ENCODE measurements at places on chromosomes 2 and 18.

DNA sequence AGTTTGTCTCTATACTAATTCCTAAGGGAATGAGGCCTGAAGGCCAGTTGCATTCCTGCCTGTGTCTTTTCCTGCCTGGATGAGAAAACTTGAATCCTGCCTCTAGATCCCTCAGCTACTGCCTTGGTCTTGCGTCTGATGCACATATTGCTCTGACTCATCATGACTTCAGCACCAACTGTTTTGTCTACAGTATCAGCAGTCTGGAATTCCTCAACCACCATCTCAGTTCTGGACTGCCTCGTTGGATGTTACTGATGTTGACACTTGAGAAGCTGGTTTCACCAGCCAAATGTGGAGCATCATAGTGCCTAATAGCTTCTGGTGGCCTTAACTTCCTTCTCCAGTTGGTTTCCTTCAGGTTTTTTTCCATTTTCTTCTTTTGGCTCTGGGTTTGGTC, 211.0 kb downstream of the CTNNA2 start:
- DNase-seq = no peak

- no peak for DNase-seq
Measured at GRCh38 chr2:43020990-43021669, 205.3 kb downstream of the ZFP36L2 start.

DNA sequence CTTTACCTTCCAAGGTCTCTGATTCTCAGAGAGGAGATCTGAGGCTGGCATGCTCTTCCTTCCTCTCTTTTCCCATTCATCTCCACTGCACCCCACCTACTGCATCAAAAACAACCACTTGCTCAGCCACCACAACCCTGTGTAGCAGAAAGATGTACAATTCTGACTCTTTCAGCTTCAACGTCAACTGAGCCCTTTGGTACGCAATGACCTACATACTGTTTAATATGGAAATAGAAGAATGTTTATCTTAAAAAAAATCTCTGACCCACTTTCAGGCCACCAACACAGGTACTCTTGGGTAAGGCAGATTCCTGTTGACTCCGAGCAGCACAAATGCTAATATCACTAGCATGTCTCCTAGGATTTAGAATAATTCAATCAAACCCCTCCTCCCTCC, 76.2 kb upstream of the AFF3 start:
- DNase-seq = no peak

DNA sequence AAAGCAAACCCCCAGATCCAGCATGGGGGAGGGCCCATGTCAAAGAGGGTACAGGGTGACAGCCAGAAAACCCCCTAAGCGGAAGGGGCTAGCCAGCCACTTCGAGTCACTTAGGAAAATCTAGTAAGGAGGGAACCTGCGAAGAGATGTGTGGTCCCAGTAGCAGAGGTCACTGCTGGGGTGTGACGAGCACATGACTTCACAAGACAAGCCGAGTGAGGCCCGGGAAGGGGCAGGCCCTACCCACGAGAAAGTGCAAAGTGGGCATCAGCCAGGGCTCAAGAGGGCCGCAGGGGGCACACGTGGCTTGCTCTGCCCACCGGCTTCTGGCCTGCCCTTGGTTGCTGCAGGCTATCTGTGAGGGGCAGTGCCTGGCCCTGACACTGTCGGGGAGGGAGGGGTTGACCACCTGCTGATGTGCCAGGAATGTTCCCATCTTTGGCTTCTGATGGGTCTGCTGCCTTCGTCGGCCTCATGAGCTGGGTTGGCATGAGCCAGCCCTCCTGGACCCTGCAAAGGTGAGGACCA, 11.5 kb downstream of the ODC1 start:
- no peak for DNase-seq

- DNase-seq = no peak
Measured at GRCh38 chr2:71548646-71549425, 95.5 kb downstream of the DYSF start.

- DNase-seq = no peak
Measured at GRCh38 chr2:27263287-27264252, 723 bp upstream of the SLC30A3 start.

GRCh38 chr18:70641156-70641775, 352.4 kb downstream of the SOCS6 start:
- no peak for DNase-seq

GRCh38 chr2:186558512-186559276, 31.2 kb upstream of the ITGAV start:
- DNase-seq = no peak

DNA sequence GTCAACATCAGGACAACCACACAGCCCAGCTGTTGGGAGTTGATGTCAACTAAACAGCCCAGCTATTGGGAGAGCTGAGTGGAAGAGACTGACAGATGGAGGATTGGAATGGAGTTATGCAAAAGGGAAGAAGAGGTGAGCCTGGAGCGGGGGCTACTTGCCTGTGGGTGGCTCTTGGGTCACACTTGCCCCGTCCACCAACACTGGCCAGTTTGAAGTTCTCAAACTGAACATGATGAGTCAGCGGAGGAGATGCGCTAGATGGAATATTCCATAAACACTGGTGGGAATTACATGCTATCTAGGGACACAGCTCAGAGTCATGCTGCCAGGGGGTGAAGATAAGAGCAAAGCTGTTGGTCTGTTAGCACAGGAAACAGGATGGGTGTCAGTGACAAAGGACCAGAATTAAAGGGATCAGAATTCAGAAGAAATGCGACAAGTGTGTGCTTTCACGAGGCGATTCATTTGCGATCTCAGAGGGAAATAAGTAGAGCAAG, 33.2 kb upstream of the AGAP1 start:
- DNase-seq = peak; percentile 71

DNA sequence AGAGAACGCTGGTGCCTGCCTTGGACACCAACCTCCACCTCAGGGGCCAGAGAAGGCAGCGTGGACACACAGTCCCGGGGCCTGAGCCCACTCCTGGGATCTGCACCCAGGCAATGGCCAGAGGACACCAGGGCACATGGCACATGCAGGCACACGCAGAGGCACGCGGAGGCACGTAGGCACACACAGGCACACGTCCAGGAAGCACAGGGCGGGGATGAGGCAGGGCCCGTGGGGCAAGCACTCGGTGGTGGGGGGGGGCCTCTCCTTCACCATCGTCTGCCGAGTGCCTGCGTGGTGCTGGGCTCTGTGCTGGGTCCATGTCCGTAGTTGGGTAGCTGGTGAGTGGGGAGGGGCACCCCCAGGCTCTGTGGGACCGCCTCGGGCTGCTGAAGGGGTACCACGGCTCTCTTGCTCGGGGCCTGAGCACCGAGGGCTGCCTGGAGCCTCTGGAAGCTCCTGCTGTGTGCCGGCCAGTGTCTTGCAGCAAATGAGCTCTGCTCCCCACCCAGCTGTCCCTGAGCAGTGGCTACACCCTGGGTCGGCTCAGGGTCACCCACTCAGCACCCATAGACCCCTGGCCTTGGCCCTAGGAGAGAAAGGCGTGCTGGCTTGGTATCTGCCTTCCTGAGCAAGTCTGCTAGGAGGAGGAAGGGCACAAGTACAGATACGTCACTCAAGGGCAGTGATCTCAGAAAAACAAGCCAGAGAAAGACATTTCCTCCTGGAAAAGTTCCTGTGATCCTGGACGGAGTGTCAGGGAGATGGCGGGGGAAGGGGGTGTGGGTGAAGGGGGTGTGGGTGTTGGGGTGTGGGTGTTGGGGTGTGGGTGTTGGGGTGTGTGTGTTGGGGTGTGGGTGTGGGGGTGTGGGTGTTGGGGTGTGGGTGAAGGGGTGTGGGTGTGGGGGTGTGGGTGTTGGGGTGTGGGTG, 26.4 kb downstream of the RTP5 start:
- no peak for DNase-seq

- DNase-seq = no peak
Measured at GRCh38 chr2:3598197-3598910, 3.4 kb downstream of the COLEC11 start.

Data from CMK (cell line).